ENCODE measurements at places on chromosomes 5 and 9. TPM values are rescaled to one million over a fixed set of nuclear protein-coding genes. Genes with fewer than 3 reads are reported as not detected.

Gene PSMD5
- 22.0 TPM for total RNA-seq

Gene FOXD4L5
- total RNA-seq = 0.09 TPM

Gene IGIP
- total RNA-seq = 3.7 TPM

Gene BTNL8
- total RNA-seq = not detected

Gene TLX3
- total RNA-seq = not detected

Gene ZNF454
- 1.2 TPM for total RNA-seq

Gene FCN2
- total RNA-seq = not detected

Gene TMEM250
- total RNA-seq = 46.5 TPM

Gene DOCK8
- total RNA-seq = 0.36 TPM

Gene ZNF879
- 5.6 TPM for total RNA-seq

Gene PBX3
- total RNA-seq = 16.1 TPM

Gene DAB2IP
- total RNA-seq = 18.0 TPM
